Activated T-helper 2 cell treated with anti-CD3 and anti-CD28 coated beads, Interferon-gamma antibody, Interleukin-2, Interleukin-4, amounts not matched to agents 10 μg/mL and 5 μg/mL and 100 μg/mL, durations not matched to agents 14 hours and 24 hours and 36 hours (primary cell): ENCODE measurements at places on chromosomes 4 and X.

DNA sequence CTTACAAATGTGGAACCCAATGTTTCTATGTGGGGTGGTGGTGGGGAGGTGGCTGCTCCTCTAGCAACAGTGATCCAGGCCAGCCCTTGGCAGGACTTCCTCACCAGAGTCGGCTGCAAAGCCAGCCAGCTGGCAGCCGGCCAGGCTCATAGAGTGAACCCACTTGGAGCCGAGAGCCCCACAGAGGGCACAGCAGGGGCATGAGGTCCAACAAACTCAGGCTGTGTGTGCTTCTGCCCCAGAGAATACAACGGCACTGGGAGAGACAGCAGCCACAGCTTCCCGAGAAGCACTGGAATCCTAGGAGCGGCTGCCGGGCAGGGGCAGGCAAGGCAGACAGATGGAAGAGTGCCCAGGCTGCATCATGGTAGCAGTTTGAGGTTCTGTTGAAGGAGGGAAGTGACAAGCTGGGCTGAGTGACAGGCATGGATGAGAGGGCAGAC is 23.5 kb upstream of the SOWAHD start:
- no peaks in the 10 kb centered on the region for H3K4me1 ChIP-seq
- no peak overlapping the region for H3K4me3 ChIP-seq

GRCh38 chr4:48008021-48008596 is 8.4 kb downstream of the CNGA1 start:
- H3K27ac ChIP-seq = no peak overlapping the region
- H3K4me1 ChIP-seq = no peaks in the 10 kb centered on the region
- no peaks in the 10 kb centered on the region for H3K36me3 ChIP-seq
- H3K4me3 ChIP-seq = no peak overlapping the region

GRCh38 chrX:145552643-145553042 is 265.0 kb upstream of the SLITRK2 start:
- no peaks in the 10 kb centered on the region for H3K4me1 ChIP-seq
- no peak for DNase-seq
- no peak overlapping the region for H3K27ac ChIP-seq
- H3K4me3 ChIP-seq = no peak overlapping the region

DNA sequence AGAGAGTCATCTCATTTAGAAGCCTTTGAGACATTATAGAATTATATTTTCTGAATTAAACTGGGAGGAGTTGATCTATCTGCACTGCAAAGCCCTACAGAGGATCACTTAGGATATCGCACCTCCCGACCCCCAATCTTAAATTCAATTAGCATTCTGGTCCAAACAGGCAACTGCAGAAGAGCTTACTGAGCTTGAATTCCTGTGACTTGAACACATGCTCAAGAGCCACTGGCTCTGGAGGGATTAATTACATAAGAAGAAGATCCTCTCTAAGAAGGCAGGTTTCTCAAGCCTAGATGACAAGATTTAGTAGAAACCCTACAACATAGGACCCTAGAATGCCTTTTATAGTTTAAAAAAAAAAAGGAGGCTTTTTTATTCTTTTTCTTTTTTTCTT is 548.9 kb downstream of the ARAP2 start:
- no peaks in the 10 kb centered on the region for H3K36me3 ChIP-seq
- H3K4me1 ChIP-seq = no peaks in the 10 kb centered on the region
- H3K27me3 ChIP-seq = no peaks in the 10 kb centered on the region
- H3K4me3 ChIP-seq = no peak overlapping the region

GRCh38 chr4:83305187-83305586 is 20.6 kb upstream of the COQ2 start:
- no peak overlapping the region for H3K4me3 ChIP-seq
- DNase-seq = no peak
- peaks cover 21% of the 10 kb centered on the region for H3K36me3 ChIP-seq
- H3K27me3 ChIP-seq = no peaks in the 10 kb centered on the region
- H3K4me1 ChIP-seq = peaks cover 2% of the 10 kb centered on the region

GRCh38 chrX:123217077-123217476 is 33.0 kb downstream of the GRIA3 start:
- no peak overlapping the region for H3K27ac ChIP-seq
- H3K4me3 ChIP-seq = no peak overlapping the region
- no peak for DNase-seq
- H3K4me1 ChIP-seq = no peaks in the 10 kb centered on the region
- no peaks in the 10 kb centered on the region for H3K27me3 ChIP-seq

DNA sequence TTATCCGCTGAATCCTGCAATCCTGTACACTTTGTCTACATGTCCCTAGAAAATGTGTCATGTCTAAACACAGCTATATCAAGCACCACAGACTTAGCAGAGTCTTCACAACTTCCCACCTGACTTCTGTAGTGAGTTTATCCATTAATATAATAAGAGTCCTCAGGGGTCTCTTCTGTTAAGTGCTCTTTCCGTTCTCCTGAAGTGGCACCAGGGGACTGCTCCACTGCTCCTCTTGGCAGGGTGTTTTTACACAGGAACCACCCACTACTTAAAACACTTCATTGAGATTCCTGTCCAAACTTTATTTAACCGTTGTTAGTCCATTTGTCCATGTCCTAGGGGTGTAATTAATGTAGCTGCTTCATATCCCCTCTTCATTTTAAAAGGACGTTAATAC is 1000.4 kb downstream of the STPG2 start:
- no peak overlapping the region for H3K27ac ChIP-seq
- no peak overlapping the region for H3K4me3 ChIP-seq
- no peaks in the 10 kb centered on the region for H3K4me1 ChIP-seq
- no peak for DNase-seq
- H3K36me3 ChIP-seq = no peaks in the 10 kb centered on the region

DNA sequence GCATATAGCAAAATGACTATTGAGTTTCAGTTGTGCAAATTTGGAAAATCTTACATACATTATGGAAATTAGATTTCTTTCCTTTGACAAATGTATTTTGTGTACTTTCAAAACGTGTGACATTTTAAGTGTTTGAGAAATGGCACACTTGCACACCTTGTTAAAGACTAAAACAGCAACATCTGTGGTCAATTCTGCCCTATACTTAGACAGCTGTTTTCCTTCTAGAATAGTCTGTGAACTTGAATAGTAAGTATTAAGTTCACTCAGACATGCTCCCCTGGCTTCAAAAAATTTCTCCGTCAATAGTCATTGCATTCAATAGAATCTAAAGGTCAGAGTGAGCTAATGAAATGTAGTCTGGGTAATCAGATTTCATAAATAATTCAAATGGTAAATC is 21.7 kb upstream of the TBC1D9 start:
- peaks cover 2% of the 10 kb centered on the region for H3K27me3 ChIP-seq
- no peak overlapping the region for H3K4me3 ChIP-seq
- no peak for DNase-seq
- H3K4me1 ChIP-seq = no peaks in the 10 kb centered on the region
